NCI-H1105 treated with DMSO at 0.1 percent for 48 hours (cell line): ENCODE measurements at places on chromosomes 5 and 9.

DNA sequence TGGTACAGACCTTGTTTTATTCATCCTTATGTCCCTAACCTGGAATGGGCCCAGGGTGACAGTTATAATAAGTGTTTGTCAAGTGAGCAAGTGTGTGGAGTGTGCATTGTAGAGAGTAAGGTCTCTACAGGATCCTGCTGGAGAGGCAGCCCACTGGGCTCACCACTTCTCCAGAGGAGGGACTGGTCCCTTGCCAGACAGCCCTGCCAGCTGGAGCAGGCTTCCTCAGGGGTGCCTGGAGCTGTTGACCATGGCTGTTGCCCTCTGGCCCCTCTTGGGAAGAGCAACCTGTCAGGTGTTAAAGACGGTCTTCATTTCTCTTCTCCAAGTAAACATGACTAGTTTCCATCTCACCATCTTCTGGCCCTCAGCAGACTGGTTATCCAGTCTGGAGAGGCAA is 20.0 kb downstream of the IRF1 start:
- DNase-seq, result no peak

- no peak for DNase-seq
Measured at GRCh38 chr5:142432961-142433360, 108.1 kb upstream of the SPRY4 start.

- no peak for DNase-seq
Measured at GRCh38 chr5:133393776-133394476, 218.4 kb downstream of the FSTL4 start.

DNA sequence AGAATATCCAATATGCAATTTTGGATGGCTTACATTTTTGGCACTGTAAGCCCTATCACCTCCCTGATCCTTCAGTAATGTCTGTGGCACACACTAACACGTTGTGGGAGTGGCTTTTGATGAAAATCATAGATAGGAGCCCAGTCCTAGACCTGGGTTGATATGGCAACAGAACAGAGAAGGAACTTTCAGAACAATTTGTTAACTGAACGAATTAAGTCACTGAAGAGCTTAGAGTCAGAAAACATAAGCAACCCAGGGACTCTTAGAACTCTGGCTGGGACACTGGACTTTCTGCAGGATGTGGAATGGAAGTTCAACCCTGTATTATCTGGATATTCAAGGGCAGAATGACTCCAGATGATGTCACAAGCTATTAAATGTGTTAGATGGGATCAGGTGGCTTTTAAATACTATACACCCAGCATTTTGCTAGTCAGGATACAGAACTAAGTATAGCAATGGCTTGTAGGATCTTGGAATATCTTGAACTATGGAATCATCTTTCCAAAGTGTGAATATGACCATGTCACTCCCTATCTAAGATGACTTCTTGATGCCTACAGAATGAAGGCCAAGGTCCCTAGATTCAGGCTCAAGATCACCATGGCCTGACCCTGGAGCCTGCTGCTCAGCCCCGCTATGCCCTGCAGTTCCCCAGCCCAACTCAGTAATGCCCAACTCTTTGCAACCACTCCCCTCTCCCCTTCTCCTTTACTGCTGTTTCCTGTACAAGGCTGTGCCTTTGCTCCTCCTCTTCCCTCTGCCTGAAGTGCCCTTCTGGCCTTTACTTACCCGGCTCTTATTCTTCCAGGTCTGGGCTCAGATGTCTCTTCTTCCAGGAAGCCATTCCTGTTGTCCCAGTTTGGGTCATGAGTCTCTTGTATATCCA is 42.8 kb downstream of the VLDLR start:
- no peak for DNase-seq

- no peak for DNase-seq
Measured at GRCh38 chr5:176700239-176700847, 53.1 kb downstream of the TSPAN17 start.

DNA sequence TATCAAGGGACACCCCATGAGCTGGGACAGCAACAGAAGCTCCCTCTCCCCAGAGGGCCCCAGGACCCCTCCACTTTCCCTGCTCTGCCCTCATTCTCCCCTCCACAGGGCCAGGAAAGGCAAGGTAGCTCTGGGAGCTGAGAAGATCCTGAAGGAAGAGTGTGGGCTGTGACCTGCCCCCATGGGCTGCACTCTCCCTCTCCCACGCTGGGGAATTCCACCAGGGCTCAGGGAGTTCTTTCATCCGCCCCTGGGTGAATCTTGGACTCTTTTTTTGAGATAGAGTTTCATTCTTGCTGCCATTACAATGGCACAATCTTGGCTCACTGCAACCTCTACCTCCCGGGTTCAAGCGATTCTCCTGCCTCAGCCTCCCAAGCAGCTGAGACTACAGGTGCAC is 73.8 kb downstream of the C9orf50 start:
- DNase-seq, result no peak

DNA sequence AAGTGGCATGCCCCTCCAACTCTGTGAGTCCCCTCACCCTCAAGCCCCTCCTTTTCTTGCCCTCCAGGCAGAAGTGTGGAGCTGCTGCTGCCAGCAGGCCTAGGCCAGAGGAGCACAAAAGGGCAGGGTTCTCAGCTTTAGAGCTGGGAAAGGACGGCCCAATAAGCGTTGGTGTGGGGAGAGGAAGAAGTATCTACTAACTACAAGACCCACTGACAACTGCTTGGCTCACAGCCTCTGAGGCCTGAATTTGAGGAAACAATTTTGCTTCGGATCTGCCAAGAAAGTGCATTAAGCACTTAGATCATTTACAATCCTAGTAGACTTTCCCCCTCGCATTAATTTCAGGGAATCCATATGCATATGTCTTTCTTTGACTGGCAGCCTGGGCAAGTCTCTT is 179.4 kb downstream of the SNX18 start:
- no peak for DNase-seq

GRCh38 chr5:170353961-170354360 is 35.2 kb downstream of the KCNMB1 start:
- DNase-seq, result peak; percentile 48

- DNase-seq, result no peak
Measured at GRCh38 chr9:6566409-6567139, 79.0 kb downstream of the GLDC start.

DNA sequence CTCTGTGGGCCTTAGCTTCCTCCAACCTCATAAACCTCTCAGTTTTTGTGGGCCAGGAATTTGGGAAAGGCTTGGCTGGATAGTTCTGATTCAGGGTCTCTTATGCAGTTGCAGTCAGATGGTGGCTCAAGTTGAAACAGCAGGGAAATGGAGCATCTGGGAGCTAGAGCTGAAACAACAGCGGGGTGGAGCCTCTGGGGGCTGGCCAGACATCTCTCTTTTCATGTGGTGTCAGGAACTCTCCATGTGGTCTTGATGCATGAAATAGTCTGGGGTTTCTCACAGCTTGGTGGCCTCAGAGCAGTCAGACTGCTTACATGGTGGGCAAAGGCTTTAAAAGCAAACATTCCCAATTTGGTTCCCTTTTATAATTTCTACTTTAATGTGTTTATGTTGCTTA is 13.5 kb downstream of the ZNF346 start:
- DNase-seq, result no peak

DNA sequence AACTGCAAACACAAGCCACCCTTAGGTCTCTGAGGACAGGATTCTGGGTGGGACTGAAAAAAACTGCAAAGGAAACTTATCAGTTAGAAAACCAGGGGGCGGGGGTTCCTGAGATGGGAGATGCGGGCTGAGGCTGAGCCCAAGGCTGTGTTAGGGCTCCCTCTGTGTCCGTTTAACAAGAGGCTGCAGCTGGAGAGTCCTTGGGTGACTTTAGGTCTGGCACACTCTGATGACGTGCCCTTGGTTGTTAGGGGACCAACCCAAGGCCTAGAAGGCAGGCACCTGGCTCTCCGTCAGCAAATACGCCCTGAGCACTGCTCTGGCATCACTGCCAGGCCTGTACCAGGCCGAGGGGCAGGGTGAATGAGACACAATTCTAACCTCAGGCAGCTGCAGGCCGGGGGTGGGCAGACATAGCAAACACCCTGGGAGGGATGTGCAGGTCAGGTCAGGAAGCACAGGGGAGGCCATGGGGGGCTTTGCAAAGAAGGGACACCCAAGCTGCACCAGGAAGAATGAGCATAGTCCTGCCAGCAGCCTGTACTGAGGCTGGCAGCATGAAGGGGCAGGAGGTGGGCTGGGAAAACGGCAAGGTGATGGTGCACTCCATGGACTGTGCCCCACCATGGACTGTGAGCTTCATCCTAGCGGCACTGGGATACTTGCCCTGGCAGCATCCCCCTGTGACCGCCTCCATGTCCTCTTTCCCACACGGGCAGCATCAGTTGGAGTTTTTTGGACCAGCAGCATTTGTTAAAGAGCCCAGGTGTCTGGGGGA is 137.9 kb downstream of the GABBR2 start:
- no peak for DNase-seq

- no peak for DNase-seq
Measured at GRCh38 chr5:3598207-3598606, 2.6 kb downstream of the IRX1 start.

GRCh38 chr9:90112788-90113187 is 508.0 kb downstream of the GADD45G start:
- no peak for DNase-seq

DNA sequence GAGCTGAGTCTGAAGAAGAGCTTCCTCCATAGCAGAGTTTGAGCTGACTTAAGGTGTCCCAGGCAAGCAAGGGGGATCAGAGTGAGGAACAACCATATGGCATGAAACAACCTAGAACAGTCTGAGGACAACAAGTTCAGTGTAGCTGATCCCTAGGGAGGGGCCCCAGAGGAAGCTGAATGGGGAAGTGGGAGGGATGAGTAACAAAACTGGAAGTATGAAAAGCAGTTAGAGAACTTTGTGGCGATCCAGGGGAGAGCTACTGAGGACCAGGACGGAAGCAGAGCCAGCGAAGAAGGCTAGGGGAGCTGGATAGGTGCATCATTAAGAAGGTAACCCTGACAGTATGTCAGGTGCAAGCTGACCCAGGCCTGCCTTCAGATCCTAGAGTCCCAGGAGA is 580.8 kb downstream of the BNC2 start:
- DNase-seq, result no peak

GRCh38 chr5:179321206-179321987 is 23.9 kb downstream of the ADAMTS2 start:
- no peak for DNase-seq

- no peak for DNase-seq
Measured at GRCh38 chr5:67636091-67636490, 439.5 kb upstream of the CD180 start.

DNA sequence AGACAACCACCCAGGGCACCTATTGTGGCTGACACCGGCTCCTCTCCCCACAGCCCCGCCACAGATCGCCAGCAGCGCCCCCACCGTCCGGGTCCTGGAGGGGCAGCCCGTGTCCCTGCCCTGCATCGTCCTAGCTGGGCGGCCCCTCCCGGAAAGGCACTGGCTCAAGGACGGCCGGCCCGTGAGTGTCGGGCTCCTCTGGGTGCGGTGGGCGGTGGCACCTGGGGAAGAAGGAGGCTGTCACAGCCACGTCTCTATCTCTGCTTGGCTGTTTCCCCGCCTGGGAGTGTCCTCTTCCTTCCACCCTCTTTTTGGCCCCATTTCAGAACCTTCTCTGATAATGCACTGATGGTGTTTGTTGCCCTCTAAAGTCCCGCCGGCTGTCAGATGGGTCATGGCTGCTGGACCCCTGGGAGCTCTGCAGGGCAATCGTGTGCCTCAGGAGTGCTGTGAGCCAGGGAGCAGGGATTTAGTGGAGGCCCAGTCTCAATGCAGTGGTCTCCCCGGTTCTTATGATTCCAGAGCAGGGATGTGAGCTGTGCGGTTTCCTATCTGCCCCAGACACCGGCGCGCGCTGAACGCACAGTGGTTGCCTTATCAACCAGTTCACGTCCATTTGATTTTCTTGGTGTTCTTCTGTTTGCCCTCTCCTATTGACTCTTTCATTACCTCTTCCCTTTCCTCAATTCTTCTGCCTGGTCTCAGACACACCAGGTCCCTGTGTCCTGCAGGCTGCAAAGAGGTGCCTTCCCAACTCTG is 55.3 kb downstream of the HMCN2 start:
- DNase-seq, result no peak

DNA sequence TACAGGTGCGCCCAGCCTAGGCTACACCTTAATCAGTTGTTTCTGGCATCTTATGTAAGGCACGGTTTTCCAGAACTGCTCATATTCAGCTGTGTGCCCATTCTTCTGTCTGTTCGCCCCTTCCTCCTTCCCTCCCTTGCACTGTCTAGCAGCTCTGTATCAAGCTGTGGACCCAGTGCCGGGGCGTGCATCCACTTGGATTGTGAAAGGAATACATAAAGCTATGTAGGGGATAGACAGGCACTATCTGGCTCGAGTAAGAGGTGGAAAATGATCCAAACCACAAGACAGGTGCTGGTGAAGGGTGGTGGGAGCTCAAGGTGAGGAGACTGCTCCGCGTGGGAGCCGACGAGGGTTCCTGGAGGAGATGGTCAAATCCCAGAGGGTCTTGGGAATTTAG is 2.0 kb downstream of the GLIPR2 start:
- DNase-seq, result no peak

DNA sequence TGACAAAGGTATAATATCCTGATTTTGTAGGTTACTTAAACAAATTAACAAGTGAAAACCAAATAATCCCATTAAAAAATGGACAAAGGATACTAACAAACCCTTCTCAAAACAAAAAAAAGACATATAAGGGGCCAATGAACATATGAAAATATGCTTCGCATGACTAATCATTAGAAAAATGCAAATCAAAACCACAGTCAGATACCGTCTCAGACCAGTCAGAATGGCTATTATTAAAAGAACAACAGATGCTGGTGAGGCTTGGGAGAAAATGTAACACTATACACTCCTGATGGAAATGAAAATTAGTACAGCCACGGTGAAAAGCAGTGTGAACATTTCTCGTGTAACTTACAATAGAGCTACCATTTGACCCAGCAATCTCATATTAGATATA is 1542.2 kb upstream of the CDH9 start:
- no peak for DNase-seq

DNA sequence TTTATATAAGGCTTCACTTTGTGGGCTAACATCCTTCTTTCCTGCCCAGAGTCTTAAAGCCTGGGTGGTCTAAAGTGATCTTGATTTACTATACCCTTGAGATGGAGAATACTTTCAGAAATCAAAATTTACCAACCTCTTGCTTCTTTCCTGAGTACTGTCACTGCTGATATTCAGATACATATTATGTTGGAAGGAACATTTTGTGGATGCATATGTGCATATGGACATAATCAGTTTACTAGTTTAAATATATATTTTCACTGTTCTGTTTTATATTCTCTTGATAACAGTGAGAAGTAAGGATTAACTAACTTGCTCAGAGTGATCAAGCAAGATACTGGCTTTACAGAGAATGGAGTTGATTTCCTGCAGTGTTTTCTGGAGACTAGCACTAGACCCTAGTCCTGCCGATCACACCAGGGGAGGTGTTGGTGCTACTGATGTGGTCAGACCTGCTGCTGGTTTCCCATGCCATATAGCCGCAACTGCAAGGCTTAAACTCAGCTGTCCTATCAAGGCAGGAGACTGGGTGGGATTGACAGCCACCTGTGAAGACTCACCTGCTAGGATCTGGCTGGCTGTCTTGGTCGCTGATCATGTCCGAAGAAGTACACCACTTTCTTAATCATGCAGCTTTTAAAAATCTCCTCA is 57.6 kb downstream of the SLF1 start:
- DNase-seq, result no peak

- no peak for DNase-seq
Measured at GRCh38 chr9:19102181-19102630, 498 bp downstream of the HAUS6 start.
